ENCODE measurements at places on chromosomes 3 and 15.

DNA sequence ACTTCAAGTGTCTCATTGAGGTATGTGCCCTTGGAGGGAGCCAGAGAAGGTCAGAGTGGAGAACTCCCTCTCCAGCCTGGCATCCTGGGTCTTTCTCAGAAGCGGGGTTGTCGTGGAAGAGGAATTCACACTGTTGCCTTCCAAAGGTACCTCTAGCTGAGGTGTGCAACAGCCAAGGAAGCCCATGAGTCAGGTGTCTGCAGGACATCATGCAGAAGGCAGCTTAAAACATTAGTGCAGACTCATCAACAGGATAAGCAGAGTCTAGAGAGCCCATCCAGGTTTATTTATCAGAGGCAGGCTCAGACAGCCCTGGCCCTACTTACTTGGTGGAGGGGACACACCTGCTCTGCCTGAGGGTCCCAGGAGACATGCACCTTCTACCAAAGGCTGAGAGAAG lies 95.6 kb upstream of the TPM1 start:
- DNase-seq: no peak

DNA sequence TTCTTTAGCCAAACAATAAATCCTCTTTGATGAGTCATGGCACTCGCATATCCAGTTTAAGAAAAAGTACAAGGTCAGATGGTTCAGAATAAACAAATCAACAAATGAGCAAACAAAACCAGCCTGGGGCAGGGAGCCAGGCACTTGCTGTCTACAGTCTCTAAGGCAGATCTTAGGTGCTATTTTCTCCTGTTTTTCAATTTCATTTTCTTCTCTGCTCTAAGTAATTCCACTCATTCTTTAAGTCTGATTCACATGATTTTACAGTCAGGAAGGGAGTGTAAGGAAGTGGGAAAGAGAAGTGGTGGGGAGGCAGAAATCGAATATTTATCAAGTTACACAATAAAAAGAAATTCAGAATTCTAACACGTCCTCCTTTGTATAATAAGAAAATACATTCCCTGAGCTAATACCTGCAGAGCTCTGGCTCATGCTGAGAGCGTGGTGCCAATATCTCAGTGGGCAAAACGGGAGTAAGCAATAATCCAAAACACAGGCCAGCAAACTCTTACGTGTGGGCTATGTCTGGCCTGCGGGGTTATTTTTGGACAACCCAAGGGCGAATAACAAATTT lies 298.6 kb downstream of the ADAMTS17 start:
- DNase-seq: no peak

DNA sequence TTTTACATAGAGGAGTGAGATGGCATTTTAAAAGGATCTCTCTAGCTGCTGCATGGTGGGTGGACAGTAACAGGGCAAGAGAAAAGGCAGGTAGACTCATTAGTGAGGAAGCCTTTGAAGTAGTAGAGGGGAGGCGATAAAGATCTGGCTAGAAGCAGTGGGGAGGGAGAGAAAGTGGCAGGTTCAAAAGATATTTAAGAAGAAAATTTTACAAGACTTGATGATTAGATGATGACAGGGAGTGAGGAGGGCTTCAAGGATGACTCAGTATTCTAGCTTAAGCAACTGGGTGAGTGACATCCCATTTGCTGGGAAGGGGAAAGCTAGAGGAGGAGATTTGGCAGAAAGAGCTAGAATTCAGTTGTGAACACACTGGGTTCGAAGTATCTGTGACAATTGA lies 3.8 kb upstream of the BRPF1 start:
- no peak for DNase-seq

- no peak for DNase-seq
These were observed 787.3 kb downstream of the EDEM1 start for GRCh38 chr3:5974630-5975322.

- no peak for DNase-seq
These were observed 2.3 kb downstream of the STARD5 start for GRCh38 chr15:81321667-81322066.

- no peak for DNase-seq
These were observed 14.6 kb upstream of the DUSP7 start for GRCh38 chr3:52070724-52071621.

DNA sequence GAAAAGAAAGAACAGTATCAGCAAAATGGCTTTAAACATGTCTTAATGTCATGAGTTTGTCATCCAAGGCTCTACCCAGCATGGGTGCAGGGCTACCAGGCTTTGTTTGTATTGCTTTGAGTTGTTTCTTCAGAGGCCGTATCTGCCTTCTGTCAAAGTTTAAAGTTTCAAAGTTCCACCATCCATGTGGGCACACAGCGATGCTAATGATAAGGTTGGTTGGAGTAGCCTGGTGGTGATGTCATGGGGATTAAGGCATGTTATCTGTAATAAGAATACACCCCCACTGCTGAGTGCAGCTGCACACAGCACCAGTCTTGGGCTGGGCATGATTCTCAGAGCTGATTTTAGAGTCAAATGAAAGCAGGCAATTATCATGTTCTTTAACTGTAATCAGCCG lies 72.0 kb upstream of the LRTM1 start:
- no peak for DNase-seq

GRCh38 chr3:50585919-50586762 lies 16.8 kb downstream of the HEMK1 start:
- no peak for DNase-seq

DNA sequence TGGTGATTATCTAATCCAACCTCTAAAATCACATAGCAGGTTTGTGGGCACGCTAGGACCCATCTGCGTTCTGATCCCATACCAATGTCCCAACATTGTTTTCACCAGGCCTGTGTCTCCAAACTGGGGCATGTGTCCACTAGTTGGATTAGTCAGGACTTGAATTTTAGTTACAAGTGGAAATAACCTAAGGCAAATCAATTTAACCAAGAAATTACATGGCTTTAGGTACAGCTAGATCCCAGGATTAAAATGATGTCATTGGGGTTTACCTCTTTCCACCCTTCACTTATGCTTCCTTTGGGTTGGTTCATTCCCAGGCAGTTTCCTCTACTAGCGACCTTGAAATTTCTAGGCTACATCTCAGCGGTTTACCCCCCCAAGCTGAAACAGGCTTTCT lies 47.2 kb upstream of the PXYLP1 start:
- no peak for DNase-seq

DNA sequence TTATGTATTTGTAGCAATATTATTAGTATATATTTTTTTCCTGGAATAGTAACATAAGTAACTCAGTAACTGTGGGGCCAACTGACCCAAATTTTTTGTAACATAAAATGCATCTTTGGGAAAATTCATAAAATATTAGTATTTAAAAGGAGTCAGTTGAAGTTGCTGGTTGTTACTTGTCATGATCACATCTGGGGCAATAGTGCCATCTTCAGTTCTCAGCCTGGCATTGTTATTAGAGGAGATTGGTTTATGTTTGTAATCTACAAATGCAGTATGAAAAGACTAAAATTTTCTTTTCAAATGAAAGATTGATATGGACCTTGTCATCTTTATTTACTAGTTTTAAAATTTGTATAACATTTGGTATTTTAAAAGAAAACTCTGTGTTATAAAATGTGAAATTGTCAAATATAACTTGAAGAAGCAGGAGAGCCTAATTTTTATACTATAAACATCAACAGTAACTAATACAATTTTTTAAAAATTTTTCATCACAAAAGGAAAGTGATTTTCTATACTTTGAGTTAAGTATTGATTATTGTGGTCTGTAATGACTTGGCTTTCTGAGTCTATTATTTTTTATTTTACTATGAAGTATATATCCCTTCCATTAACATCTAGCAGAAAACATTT lies 38.8 kb upstream of the MLF1 start:
- no peak for DNase-seq

- no peak for DNase-seq
These were observed 108.0 kb downstream of the SERPINI1 start for GRCh38 chr3:167843481-167843880.

DNA sequence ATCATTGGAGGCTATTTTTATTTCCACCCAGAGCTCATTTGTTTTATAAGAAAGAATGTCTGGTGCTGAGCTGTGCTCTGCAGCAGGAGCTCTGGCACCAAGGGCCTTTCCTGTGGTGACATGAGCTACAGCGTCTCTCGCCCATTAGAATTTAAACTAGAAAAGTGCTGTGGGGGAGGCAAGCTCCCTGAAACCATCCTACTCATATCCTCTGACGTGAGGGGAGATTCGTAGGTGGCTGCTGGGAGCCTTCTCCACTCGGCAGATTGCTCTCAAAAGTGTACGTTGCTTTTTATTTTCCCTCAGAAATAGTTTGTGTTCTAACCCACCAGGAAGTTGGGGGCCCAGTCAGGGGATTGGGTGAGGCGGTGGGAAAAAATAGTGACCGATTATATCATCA lies 76.3 kb upstream of the ARHGEF3 start:
- peak; percentile 29 for DNase-seq

- DNase-seq: no peak
These were observed 402.2 kb downstream of the TBC1D5 start for GRCh38 chr3:17340261-17340660.

- no peak for DNase-seq
These were observed 227.9 kb upstream of the NR2F2 start for GRCh38 chr15:96102631-96103030.

DNA sequence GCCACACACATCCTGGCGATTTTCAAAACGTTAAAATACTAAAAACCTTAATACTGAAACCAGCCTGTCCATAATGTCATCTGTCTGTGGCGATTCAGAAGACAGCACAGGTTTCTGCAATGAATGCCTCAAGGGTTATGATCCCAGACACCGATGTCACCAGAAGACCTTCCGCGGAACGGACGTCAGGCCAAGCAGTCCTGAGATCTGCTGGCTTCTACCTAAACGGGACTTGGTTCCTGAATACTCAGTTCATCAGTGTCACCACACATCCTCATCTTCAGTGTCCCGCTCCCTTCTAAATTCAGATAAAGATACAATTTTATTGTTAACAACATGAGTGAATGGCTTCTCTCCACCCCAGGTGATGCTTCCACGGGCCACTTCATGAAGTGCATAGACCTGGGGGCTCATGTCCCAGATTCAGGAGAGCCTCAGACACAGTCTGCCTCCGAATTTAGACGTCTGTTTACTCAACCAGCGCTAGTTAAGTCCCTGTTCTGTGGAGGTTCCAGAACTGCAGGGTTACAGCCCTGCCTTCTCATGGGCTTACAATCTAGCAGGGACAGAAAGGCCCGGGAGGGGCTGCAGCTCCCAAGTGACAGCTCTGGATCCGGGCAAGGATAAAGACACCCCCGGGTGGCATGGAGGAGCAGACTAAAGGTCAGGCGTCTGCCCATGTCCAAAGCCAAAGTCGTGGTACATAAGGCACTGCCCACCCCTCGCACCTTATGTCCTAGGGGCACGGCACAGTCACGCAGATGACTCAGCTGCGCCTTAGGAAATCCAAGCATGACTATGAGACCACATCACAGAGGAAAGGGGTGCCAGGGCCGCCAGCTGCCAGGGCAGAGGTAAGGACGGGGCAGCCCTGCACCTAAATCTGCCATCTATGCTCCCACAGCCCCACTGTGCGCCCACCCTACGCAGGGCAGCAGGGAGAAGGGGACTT lies 75.9 kb downstream of the VGLL4 start:
- no peak for DNase-seq

DNA sequence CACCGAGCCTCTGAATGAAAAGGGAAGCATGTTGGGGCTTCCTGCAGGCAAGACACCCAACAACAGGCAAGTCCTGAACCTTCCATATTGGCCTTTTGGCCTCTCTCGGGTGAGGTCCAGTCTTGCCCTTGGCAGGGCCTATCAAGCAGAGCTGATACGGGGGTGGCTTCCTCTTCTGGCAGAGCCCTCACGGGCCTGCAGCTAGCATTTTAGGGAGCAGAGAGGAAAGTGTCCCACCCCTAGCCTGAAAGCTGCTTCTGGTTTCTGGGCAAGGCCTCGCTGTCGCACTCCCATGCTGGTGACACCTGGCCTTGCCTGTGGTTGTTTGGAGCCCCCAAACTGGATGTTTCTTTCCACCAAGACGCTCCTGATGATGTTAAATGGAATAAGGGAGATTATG lies 31.8 kb upstream of the CTSH start:
- DNase-seq: no peak

DNA sequence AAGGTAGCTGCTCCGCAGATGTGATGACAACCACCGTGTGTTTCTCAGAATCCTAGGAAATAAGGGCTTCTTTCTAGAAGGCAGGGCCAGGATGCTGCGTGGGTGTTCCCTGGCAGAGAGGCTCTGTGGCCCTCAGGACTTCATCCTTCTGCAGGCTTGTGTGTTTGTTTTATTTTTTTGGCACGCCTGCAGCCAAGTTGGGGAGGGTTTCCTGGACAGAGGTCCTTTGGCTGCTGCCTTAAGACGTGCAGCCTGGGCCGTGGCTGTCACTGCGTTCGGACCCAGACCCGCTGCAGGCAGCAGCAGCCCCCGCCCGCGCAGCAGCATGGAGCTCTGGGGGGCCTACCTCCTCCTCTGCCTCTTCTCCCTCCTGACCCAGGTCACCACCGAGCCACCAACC lies at the start of gene CLEC3B:
Gene CLEC3B, plus strand, starts transcription at position 266 of the 400 bp plus-strand sequence. Its CDS starts 60 bp downstream, at position 326.
- no peak for DNase-seq

DNA sequence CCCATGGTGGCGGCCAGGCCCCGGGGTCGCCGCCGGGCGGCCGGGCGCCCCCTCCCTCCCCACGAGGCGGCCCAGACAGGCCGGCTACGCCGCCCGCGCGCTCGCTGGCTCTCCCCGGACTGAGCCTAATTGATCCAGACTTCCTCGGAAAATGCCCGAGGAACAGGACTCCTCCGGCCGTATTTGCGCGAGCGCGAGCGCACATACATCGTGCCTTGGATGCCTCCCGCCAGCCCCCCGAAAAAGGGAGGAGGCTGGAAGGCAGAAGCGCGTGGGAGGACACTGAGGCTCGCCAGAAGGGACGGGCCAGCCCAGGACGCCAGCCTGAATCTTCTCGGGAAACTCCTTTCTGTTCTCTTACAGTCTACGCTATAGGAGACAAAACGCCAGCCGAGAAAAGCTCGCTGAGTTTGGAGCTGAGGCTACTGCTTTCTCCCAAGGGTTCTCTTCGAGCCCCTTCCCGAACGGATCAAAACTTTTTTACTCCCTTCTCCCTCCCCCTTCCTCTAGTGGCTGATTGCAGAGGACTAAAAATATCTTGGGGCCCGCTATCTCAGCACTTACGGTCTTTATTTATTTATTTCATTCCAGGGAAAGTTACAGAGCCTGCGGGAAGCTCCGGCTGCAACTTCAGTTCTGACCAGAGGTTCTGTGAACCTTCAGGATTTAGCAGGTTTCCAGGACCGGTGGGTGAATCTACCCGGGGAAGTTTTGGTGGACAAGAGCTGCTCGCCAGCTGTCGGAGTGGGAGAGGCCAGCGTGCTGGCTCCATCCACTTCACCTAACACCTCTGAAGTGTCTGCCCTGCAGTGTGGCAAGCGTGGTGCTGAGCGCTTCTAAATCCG lies at the start of gene PDZRN3:
Gene PDZRN3, minus strand, starts transcription at position 121 of the 845 bp plus-strand sequence.
- no peak for DNase-seq

GRCh38 chr15:61011576-61012336 lies 217.3 kb downstream of the RORA start:
- DNase-seq: no peak

- DNase-seq: peak; percentile 62
These were observed 4.8 kb upstream of the SACM1L start for GRCh38 chr3:45684327-45684892.
